Stimulated activated CD4-positive, alpha-beta T cell treated with anti-CD3 and anti-CD28 coated beads, Interleukin-4, amount 100 ng/mL, for 24 hours (primary cell): ENCODE measurements at places on chromosomes 13 and 19.
A peak's percentile ranks its signal among the peaks of the same experiment; 100 is the strongest.

GRCh38 chr13:22128441-22129408 lies 457.9 kb downstream of the FGF9 start:
- DNase-seq: no peak

DNA sequence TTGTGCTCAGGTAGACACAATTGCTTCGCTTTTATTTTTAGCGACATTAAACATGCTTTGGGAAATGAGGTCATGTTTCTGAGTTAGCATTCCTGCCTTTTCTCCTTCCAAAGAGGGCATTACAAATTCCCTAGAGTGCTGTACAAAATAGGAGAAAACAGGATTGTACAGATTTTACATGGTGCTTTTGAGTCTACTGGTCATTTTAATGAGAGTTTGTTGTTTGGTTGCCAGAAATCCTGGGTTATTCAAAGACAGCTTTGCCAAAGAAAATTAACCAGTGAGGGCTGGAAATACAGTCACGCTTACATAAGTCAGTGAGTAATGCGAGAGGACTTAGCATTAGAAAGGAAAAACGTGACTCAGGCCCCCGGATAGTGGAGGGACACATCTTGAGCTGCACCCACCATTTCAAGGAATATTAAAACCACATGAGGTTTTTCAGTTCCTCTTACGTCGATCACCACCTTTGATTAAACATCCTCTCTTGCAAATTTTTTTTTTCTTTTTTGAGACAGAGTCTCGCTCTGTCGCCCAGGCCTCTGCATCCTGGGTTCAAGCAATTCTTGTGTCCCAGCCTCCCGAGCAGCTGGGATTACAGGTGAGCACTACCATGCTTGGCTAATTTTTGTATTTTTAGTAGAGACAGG lies 55.4 kb downstream of the SACS start:
- DNase-seq: peak; percentile 76

- DNase-seq: no peak
Measured at GRCh38 chr13:95020298-95020987, 280.8 kb downstream of the ABCC4 start.

DNA sequence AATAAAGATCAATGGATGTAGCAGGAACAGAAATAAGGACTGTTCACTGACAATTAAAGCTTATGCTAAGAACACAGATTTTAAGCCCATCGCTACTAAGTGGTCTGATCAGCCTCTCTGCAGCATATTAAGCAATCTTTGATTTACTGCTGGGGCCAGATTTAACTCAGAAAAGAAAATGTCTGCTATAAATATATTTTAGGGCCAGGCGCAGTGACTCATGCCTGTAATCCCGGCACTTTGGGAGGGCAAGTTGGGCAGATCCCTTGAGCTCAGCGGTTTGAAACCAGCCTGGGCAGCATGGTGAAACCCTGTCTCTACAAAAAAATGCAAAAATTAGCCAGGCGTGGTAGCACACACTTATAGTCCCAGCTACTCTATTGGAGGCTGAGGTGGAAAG lies 43.0 kb downstream of the METTL21C start:
- no peak for DNase-seq

- no peak for DNase-seq
Measured at GRCh38 chr13:73704587-73704986, 429.6 kb downstream of the KLF12 start.

- DNase-seq: no peak
Measured at GRCh38 chr13:43111559-43112400, 88.4 kb downstream of the DNAJC15 start.

- DNase-seq: no peak
Measured at GRCh38 chr13:40464337-40465014, 202.0 kb downstream of the FOXO1 start.

GRCh38 chr19:2353159-2353886 lies 6.7 kb upstream of the TMPRSS9 start:
- no peak for DNase-seq

- DNase-seq: no peak
Measured at GRCh38 chr13:97810152-97810551, 143.3 kb upstream of the IPO5 start.

DNA sequence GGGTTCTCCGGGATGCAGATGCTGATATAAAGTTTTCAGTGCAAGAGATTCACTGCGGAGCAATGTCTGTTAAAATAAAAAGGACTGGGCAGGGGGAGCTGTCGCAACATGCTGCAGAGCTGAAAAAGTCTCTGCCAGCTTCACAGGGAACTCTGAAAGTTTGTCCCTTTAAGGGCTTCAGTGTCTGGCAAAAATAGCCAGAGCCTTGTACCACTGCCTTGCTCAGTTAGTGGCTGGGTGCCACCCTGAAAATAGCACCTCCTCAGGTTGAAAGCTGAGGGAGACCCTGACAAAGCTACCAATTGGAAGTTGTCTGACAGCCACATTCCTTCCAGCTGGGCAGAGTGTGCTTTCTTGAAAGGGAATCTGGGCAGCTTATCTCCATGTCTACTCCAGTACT lies 3.0 kb upstream of the NDFIP2 start:
- DNase-seq: no peak

- DNase-seq: no peak
Measured at GRCh38 chr13:94968040-94968756, 255.9 kb upstream of the SOX21 start.

DNA sequence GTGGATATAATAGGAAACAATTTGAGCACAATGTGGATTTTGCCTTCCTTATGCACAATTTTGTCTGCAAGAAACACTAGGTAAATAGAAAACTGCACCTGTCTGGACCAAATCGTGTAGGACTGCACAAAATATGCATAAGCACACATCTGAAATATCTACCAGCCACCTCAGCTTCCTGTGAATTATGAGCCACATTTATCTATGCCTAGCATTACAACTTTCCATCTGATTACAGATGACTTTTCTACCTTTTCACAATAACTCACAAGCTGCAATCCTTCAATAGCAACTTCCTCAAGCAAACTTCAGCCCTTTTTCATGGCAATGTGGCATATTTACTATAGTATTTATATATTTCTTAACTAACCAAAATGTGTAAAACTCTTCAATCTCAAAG lies 5.7 kb upstream of the RFX2 start:
- DNase-seq: no peak

GRCh38 chr13:42753697-42754096 lies 27.7 kb upstream of the FAM216B start:
- no peak for DNase-seq

DNA sequence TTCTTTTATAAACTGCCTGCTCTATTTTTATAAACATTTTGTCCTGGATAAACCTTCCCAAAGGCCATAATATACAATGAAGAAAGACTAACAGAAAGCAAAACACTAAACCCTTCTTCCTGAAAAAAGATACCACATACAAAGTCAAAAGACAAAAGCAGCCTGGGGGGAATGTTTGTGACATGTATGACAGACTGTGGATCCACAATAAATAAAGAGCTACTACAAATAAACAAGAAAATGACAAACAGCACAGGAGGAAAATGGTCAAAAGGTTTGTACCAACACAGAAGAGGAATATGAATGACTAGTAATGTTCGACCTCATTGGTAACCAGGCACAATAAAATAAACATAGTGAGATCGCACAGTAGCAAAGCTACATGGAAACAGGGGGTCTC lies 19.8 kb downstream of the AP2S1 start:
- DNase-seq: no peak

GRCh38 chr13:76878043-76878442 lies 8.2 kb downstream of the KCTD12 start:
- no peak for DNase-seq

GRCh38 chr13:50682966-50683365 lies 160.5 kb downstream of the DLEU7 start:
- DNase-seq: no peak

GRCh38 chr13:32941368-32941767 lies 74.9 kb upstream of the KL start:
- DNase-seq: no peak

GRCh38 chr19:5070331-5070730 lies 101.4 kb downstream of the KDM4B start:
- no peak for DNase-seq

GRCh38 chr13:50267917-50268316 lies 252.7 kb downstream of the KCNRG start:
- DNase-seq: no peak

- DNase-seq: no peak
Measured at GRCh38 chr19:7545904-7546303, 10.4 kb downstream of the PNPLA6 start.

- DNase-seq: no peak
Measured at GRCh38 chr19:2365201-2365970, 5.3 kb downstream of the TMPRSS9 start.

GRCh38 chr19:7832009-7832408 lies 2.0 kb downstream of the EVI5L start:
- DNase-seq: no peak

GRCh38 chr19:18280247-18281081 lies 958 bp downstream of the JUND start:
- peak; percentile 77 for DNase-seq

- no peak for DNase-seq
Measured at GRCh38 chr13:40231751-40232150, 434.7 kb downstream of the FOXO1 start.

GRCh38 chr13:44422755-44423643 lies 49.4 kb downstream of the SERP2 start:
- no peak for DNase-seq

DNA sequence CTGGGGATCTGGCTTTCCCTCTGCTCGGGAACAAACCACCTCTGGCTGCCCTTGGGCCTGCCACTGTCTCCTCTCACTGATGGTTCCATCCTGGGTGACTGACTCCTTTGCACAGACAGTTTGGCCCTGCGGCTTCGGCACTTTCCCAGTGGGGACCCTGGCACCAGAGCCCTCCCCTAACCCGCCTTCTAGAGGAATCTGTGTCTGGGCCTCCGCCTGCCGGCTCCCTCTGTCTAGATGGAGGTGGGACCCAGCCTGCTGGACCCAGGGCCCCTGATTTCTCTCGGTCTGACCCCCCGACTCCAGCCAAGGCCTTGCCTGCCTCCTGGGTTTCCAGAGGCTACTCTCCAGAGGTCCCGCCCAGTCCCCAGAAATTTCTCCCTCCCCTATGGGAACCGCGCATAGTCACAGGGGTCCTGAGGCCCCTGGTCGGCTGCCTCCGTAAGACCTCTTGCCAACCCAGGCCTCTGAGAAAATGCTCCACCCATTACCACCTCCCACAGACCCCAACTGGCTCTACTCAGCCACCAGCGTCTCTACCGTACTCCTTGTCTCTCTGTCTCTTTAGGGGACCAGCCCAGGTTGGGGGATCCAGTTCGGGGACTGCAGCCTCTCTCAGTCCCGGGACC lies 2.7 kb downstream of the CCDC106 start:
- DNase-seq: no peak

DNA sequence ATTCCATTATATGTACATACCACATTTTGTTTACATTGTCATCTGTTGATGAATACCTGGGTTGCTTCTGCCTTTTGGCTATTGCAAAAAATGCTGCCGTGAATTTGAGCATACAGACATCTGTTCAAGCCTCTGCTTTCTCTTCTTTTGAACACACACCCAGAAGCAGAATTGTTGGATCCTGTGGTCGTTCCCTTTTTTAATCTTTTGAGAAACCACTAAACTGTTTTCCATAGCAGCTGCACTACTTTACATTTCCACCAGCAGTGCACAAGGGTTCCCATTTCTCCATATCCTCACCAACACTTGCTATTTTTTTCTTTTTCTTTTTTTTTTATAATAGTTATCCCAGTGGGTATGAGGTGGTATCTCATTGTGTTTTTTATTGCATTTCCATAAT lies 123.5 kb downstream of the TEX29 start:
- DNase-seq: no peak

GRCh38 chr19:30178721-30179402 lies 193.3 kb upstream of the ZNF536 start:
- no peak for DNase-seq

- DNase-seq: no peak
Measured at GRCh38 chr13:73254827-73255226, 196.0 kb downstream of the KLF5 start.

- no peak for DNase-seq
Measured at GRCh38 chr13:24148414-24149235, 11.9 kb upstream of the SPATA13 start.
